ENCODE measurements at places on chromosomes 2 and 18.

DNA sequence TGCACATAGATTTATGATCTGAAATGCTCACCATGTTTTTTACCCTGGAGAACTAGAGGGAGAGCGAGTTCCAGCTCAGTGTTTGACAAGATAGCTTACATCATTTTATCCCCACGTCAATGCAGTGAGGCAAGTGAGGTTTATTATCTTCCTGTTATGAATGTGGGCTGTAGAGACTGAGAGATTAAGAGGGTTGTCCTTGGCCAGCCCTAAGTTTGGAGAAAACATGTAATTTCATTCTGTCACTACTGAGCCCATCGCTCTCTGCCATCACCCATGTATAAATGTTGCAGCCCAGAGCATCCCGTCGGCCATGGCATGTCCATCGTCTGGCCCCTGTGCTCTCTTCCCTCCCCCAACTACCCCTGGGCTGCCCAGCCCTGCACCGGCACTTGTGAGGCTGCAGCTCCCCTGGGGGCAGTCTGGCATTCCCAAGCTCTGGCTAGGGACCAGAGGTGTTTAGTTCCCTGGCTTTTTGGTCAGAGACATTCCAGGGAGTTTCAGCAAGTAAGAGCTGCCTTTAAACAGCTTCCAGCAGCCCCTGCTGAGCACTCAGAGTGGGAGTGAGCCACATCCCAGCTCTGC, 136.7 kb downstream of the ANTXR1 start:
- no peak for DNase-seq

DNA sequence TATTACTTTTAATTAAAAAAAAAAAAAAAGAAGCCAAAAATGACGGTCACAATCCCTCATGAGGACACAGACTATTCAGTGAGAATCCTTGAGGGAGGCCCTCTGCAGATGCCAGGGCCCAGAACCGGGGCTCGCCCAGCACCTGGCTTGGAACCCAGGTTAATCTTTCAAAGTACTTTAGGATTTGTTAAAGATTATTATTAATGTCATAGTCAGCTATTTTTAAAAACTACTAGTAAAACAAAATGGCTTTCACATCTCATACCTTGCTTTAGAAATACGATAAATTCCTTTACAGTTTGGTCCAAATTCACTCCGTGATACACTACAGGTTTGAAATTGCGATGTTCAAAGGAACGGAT, 27.1 kb downstream of the C2orf76 start:
- DNase-seq = no peak

DNA sequence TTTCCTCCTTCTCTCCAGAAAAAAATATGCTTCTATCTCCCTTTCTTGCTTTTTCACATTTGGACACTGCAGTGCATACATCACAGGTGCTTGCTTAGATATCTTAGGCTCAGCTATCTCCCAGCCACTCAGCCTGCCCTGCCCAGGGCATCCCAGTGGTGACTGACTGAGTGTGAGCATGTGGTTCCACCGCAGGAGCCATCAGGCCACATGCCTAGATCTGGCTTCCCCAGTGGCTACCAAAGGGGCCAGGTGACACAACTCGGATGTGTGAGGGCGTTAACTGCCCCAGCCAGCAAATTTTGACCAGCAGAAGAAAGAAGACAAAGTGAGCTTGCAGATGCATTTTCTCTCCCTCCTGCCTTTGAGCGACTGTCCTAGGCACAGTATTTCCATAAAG, 25.5 kb downstream of the SP5 start:
- DNase-seq = no peak

GRCh38 chr2:151655663-151656398, 78.4 kb downstream of the NEB start:
- no peak for DNase-seq

DNA sequence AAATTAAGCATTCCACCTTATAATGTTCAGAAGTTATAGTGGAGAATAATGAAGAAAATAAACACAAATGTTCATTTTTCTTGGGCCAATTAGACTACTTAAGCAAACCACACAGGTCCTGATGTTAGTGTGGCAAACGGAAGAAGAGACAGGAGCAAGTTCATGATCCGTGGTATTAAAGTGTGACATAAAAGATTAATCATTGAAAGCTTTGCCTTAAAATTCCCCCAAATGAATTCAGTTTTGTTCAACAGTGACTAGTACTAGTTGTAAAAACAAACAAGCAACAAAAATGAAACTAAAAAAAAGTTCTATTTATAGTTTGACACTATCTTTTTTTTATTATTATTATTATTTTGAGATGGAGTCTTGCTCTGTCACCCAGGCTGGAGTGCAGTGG, 73.7 kb downstream of the RFTN2 start:
- DNase-seq = no peak

- DNase-seq = no peak
Observed at GRCh38 chr2:236120829-236121228, 47.4 kb downstream of the GBX2 start.

- no peak for DNase-seq
Observed at GRCh38 chr2:143356336-143356735, 227.1 kb downstream of the ARHGAP15 start.

GRCh38 chr2:70894765-70895164, 40.9 kb upstream of the ATP6V1B1 start:
- DNase-seq = no peak

GRCh38 chr2:238082827-238083226, 17.3 kb upstream of the ESPNL start:
- peak; percentile 12 for DNase-seq

Measured in left lobe of liver (tissue), 2 donors.